ENCODE measurements at places on chromosomes 11 and 22.

GRCh38 chr22:26404851-26405421 lies 24.1 kb upstream of the ASPHD2 start:
- no peak for DNase-seq

GRCh38 chr22:17703811-17704210 lies 65.3 kb downstream of the BCL2L13 start:
- no peak for DNase-seq

- no peak for DNase-seq
Observed at GRCh38 chr11:36019005-36019596, 75.2 kb downstream of the LDLRAD3 start.

- DNase-seq = no peak
Observed at GRCh38 chr11:10272132-10272531, 21.9 kb downstream of the SBF2 start.

DNA sequence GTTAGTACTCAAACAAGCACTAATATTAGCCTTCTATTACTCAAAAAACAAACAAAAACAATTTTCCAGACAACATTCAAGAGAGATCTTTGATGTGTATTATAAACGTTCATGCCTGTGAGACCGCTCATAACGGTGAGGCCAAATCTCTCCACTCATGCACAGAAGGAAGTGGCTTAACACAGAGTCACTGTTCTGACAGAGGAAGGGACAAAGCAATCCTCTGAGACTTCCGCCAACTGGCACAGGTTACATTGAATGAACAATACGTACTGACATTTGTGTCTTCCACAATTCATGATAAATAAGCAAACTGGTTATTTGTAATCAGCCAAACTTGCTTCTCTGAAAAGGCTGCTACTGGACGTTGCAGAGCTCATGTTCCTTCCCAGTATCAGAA lies 30.5 kb downstream of the CHKA start:
- no peak for DNase-seq
